Activated naive CD8-positive, alpha-beta T cell treated with anti-CD3 and anti-CD28 coated beads, Interleukin-2, amount 50 U/mL, for 16 hours (primary cell): ENCODE measurements at places on chromosomes 1 and 21.

GRCh38 chr1:147751346-147751745, 9.1 kb downstream of the GJA5 start:
- DNase-seq: no peak

DNA sequence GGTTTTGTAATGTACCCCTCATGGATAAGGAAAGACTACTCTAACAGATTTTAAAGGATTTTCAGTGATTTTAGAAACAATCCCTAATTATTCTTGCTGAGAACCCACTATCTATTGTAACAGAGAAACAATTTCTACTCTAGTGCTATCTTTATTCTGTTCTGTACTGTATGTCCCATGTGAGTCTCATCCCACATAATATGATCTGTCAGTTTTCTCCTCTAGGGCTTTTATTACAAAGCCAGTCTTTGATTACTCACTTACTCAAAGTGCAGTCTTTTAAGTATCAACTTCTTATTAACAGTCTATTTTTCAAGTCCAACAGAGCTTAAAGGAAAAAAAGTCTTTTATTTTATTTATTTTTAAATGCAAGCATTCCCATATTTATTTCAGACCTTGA, 54.8 kb downstream of the CTH start:
- no peak for DNase-seq

DNA sequence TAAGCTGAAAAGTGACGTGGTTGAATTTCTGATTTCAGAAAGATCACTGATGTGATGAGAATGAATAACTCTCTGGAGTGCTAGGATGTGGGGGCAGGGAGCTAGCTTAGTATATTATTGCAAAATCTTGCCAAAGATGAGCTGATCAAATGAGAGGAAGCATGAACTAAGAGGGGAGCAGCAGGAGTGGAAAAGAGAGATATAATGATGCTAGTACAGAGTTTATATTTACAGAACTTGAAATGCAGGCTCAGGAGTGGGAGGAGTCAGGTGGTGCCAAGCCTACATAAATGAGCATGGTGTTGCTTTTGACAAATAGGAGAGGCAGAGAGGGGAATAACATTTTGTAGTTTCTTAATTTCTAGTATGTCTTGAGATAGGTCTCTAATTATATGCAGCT, 38.1 kb upstream of the NBL1 start:
- no peak for DNase-seq

GRCh38 chr1:182552527-182552926, 36.5 kb downstream of the RNASEL start:
- DNase-seq: no peak

DNA sequence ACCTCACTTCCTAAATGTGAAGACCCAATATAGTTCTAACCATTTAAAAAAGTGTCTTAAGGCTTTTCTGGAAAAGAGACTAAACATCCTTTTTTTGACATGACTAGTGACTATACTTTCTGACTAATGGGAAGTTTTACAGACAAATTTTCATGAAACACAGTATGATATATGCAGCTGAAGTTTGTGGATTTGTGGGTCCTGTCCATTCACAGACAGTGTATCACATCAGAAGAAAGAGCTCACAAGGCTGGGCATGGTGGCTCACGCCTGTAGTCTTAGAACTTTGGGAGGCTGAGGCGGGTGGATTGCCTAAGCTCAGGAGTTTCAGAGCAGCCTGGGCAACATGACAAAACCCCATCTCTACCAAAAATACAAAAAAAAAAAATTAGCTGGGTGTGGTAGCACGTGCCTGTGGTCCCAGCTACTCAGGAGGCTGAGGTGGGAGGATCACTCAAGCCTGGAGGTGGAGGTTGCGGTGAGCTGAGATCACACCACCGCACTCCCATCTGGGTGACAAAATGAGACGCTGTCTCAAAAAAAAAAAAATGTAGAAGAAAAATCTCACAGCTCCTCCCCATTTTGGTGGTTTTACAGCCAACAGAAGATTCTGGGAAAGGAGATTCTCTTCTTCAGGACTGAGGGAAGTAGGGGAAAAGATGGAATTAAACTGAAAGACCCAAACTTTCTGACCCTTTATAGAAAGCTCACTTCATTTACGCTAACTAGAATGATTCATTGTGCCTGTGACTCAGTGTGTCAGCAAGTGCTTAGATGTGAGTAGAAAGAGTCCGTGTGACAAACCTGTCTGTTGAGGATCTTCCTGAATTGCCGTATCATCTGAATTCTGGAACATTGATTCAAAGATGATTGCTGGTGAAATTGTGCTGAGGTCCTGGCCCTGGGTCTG, 15.2 kb upstream of the YRDC start:
- DNase-seq: no peak

GRCh38 chr1:230231774-230232145, 164.7 kb downstream of the GALNT2 start:
- no peak for DNase-seq

GRCh38 chr1:30201015-30201414, 522.4 kb downstream of the MATN1 start:
- DNase-seq: no peak

GRCh38 chr1:201299968-201300367, 16.7 kb downstream of the PKP1 start:
- DNase-seq: no peak

GRCh38 chr1:108120163-108120562, 80.0 kb downstream of the SLC25A24 start:
- DNase-seq: no peak

DNA sequence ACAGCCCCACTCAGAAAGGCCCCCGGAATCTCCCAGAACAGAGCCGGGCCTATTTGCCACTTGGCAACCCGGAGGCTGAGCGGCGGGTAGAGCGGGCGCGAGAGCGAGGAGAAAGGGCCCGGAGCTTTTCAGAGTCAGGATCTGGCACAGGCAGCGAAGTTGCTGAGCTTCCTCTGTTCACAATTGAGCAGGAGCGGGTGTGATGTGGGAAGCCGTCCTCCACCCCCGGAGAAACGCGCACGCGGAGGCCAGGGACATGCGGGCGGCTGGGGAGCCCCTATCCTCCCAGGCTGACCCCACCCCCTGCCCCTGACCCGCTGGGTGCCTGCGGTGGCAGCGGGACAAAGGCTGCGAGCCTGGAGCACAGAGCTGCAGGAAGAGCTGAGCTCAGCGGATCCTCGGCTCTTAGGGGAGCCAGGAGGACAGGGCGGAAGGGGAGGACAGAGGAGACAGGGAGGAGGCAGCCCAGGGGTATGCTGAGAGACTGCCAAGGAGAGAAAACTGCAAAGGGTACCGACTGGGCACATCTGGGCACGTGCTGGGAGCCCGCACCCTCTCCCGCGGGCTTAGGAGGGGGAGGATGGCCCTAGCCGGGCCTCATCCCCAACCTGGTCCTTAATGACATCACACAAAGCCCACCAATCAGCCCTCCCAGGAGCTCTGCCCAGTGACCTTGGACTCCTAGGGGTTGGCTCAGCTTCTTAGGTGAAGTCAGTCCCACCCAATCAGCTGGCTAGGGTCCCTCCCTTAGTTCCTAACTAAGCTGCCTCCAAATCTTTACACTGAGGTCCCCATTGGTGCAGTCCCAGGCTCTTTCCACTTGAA, 9.3 kb downstream of the KIF21B start:
- DNase-seq: no peak

DNA sequence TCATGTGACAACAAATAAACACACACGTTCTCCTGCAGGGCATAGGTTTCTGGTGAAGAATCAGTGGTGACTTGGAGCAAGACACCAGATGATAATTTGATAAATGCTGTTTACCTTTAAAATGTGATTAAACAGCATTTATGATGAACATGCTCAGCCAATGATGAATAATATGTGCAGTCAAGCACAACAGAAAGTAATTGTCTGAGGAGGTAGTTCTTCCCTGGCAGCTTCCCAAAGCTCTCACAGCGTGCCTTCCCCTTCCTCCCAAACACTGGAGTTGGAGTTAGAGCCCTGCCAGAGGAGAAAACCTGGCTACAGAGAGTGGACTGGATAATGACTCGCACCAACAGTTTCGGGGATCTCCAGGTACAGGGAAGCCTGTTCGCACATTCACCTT, 463.5 kb downstream of the SMYD3 start:
- DNase-seq: no peak

- no peak for DNase-seq
Observed at GRCh38 chr1:115184260-115184950, 95.1 kb upstream of the TSPAN2 start.

DNA sequence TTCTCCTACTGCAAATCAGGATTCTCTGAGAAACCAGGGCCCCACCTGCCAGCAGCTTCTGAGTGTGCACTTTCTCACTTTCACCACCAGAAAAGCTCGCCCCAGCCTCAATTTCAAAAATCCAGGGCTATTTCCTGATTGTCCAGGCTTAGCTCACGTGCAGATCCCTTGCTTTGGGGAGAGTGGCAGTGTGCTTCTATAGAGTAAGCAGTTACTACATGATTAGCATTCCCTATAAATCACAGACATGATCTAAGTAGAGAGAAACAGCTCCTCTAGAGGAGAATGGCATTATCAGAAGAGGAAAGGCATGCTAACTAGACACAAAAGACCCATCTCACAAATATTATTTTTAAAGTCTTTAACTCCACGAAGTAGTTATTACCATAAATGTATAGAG, 456.0 kb upstream of the PKN2 start:
- no peak for DNase-seq

- DNase-seq: no peak
Observed at GRCh38 chr1:8004113-8004802, 21.9 kb downstream of the ERRFI1 start.

GRCh38 chr1:94322696-94323095, 85.3 kb upstream of the ARHGAP29 start:
- DNase-seq: no peak

DNA sequence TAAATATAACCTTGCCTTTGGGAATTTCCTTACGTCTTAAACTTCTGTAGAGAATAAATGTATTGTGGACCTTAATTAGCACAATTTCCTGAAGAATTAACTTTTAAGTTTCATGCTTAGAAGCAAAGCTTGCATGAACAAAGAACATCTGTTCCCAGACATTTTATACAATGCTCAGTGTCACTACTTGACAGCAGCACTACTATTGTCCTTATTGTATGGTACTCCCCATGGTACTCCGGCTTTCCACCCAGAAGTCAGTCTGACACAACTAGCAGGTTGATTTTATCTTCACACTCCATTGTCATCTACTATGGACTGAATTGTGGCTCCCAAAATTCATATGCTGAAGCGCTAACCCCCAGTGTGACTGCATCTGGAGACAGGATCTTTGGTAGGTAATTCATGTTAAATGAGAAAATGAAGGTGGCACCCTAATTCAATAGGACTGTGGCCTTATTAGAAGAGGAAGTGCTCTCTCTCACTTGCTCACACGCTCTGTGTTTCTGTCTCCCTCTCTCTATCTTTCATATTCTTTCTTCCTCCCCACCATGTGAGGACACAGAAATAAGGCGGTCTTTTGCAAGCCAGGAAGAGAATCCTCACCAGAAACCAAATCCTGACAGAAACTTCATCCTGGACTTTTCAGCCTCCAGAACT, 10.7 kb upstream of the OR2B11 start:
- no peak for DNase-seq

DNA sequence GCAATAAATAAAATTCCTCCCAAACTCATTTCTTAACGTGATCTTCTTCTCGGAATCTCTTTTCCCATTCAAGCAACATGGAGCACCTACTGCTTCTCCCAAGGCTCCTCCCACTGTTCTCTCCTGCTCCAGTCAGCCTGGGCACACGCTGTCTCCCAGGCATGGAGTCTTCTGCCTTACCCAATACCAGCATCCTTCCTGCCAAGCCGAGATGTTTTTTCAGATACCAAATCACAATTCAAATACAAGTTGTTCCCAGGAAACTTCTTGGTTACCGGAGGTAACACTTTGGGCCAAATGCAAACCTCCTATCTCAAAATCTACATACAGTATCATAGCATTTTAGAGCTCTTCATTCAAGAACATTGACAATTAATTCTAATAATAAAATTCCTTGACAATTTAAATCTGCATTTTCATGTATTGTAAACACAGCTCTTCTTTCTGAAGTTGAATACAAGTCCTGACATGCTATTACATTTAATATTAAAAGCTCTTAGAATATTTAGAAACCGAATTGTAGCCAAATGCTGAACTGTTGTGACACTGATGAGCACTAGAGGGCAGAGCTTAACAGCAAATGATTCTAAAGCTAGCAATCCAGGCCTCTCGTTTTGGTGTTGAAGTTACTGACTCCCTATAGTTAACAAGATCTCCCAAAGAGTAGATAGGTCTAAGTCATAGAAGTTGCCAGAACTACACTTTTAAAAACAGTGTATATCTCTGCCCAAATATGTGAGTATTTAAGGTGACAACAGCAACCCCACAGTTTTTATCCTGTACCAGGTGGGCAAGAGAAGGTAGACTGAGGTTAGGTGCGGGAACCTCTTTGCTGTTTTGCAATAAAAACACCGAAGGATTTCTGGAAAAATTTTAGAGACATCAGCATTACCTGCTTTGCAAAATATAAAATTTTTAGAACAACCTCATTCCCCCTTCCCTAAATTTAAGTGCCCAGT, 52.3 kb downstream of the BCAR3 start:
- DNase-seq: no peak

GRCh38 chr21:38503583-38503982, 5.3 kb upstream of the ERG start:
- DNase-seq: no peak

DNA sequence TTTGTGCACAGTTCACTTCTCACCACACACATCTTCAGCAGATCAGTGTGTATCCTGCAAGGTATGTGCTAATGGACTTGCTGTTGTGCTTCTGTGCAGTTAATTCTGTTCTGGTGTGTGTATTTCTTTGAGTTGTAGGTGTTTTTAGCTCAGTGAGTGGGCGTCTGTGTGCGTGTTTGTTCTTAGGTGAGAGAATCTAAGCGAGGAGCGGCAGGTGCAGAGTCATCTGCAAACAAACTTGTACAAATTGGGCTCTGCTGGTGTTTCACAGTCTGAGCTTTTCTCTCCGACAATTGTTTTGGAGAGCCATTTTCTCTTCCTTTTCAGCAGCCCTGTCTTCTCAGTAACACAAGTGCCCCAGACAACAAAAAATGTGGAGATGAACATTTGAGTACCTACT, 43.6 kb downstream of the ACP6 start:
- DNase-seq: no peak

DNA sequence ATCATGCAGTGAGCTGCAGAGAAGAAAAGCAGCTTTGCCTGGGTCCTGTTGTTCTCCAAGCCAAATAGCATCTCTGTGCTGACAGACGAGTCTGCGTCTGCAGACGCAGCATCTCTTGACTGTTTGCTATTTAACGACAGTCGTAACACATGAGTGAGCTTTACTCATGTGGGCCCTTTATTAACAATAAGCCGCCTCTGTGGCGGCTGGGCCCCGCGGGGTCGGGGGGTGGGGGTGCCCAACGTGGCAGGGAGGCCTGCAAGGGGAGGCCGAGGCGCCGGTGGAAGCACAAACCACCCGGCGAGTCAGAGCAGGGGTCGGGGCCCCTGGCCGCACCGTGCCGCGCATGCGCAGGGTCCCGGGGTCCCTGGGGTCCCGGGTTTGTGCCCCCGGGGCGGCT, 435.1 kb downstream of the KIF26B start:
- DNase-seq: no peak

DNA sequence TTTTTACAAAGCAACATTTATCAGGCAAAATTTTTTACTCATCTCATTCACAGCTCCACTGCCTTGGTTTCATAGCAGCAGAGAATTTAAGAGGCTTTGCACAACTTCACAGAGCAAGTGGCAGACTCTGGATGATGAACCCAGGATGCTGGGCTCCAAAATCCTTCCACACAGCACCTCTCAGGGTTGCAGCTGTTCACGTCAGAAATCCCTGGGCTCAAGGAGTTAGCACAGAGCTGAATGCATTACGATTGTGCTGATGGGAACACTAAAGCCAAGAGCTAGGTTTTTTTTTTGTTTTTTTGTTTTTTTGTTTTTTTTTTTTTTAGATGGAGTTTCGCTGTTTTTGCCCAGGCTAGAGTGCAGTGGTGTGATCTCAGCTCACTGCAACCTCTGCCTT, 2.4 kb upstream of the HTR6 start:
- DNase-seq: no peak

GRCh38 chr21:45468051-45468970, 63.3 kb downstream of the COL18A1 start:
- DNase-seq: no peak
